ENCODE measurements at places on chromosomes 5 and 9. TPM values are rescaled to one million over a fixed set of nuclear protein-coding genes. Genes with fewer than 3 reads are reported as not detected.
A peak's percentile ranks its signal among the peaks of the same experiment; 100 is the strongest.

DNA sequence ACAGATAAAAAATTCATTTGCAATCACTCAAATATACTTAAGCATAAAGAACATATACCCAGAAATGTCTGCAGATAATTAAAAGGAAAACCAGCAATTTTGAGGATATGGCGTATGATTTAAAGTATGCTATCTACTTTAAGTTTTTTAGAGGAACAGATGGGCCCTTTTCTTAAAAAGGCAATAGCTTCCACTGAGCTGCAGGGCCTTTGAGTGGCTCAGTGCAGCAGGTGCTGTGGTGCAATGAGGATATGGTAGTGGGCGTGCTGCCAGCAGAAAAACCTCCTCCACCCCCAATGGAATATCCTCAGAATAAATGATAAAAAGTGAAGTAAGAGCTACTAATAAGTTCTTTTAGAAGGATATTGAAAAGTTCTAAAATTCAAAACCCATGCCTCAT, 814.5 kb downstream of the MTRR start:
- no peak for DNase-seq

RBM18 gene
- 28.6 TPM for total RNA-seq

DNA sequence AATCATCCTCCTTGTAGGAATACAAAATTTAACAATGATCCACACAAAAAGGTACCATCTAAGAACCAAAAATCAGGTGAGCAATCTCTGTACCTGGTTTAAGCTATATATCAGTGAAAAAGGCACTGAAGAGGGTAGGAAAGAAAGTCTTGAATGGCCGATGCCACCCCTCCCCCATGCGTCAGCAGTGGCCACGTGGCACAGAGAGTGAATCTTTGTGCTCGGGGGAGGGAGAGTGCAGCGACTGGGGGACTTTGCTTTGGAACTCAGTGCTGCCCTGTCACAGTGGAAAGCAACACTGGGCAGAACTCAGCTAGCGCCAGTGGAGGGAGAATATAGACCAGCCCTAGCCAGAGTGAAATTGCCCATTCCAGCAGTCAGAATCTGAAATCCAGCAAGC, 28.3 kb upstream of the PDE4D start:
- no peak for DNase-seq

SIT1 gene
- total RNA-seq, result not detected

DNA sequence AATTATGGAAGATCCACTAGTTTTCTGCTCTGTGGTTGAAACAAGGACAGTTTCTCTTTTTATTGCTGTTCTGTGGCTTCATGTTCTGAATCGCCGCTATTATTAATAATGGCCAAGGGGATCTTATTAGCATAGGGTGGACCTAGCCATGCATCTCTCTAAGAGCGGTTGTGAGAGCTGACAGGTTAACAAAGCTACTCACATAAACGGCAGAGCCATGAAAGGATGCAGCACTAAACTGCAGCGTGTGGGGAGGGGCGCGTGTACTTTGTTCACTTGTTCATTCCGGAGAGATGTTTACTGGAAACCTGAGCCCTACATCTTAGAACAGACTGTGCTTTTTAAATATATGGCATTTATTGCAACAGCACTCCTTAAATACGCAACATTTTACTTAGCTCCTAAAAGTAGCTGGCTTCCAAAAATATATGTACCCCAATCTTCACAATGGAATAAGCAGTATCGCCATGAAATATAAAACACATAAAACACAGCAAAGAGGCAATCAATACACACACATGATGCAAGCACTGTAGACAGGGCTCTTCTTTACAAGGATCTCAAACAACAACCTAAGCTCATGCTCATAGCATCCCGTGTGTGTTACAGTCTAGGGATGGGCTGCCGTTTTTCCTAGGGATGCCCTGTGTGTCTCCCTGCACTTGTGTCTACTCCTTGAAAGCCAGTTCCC, 424.6 kb downstream of the MED10 start:
- DNase-seq, result no peak

CER1 gene
- total RNA-seq, result 3.9 TPM

DNA sequence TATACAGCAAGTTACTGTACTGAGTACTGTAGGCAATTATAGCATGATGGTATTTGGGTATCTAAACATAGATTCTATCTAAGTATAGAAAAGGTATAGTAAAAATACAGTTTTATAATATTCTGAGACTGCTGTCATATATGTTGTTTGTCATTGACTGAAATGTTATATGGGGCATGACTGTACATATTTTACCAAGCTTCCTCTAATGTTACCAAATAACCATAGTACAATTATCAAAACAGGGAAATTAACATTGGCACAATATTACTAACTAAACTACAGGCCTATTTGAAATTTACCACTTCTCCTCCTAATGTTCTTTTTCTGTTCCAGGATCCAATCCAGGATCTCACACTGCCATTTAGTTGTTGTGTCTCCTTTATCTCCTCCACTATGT, 18.5 kb downstream of the NPR3 start:
- DNase-seq, result no peak

DNA sequence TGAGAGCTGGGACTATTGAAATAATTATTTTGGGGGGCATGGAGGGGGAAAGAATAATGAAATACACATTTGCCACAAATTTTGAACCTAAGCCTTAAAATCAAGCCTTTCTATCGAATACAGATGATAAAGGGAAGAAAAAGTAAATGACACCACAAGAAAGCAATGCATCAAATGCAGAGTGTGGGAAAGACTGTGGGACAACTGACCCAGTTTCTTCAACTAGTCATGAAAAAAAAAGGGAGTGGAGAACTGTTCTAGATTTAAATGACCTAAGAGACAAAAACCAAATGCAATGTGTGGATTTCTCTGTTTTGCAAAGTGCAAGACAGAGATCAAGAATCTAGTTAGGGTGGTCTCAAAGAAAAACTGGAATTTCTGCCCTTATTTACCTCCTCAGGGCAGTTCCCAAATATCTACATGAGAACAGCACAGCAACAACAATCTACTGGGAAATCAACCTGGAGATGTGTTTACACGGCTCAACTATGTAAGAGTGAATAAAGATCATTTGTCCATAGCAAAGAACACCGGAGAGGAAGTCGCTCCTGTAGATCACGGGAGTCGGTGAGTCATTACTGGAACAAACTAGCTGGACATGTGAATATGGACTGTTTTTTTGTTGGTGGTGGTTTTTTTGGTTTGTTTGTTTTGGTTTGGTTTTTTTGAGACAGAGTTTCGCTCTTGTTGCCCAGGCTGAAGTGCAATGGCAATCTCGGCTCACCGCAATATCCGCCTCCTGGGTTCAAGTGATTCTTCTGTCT, 145.9 kb downstream of the DROSHA start:
- DNase-seq, result no peak

DNA sequence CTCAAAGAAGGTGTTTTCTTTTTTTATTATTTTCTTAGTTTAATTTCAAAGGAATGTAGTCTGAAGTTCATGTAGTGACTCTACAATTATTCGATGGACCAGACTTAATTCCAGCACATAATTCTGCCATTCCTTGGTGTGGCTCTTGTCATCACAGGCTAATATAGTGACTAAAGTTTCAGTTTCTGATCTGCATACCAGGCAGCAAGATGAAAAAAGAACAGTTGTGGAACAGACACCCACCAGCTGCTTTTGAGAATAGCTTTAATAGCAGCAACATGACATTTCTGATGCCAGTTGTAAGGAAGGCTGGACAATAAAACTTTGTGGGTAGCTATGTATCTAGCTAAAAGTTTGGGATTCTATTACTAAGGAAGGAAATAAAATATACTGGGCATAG, 676.3 kb upstream of the GRAMD2B start:
- DNase-seq, result no peak

GRM6 gene
- 0.96 TPM for total RNA-seq

- DNase-seq, result peak; percentile 12
Observed at GRCh38 chr5:95284572-95285408, at the start of gene MCTP1. Gene MCTP1, minus strand, starts transcription at chr5:95285094.

ABO gene
- total RNA-seq, result 0.48 TPM

DNA sequence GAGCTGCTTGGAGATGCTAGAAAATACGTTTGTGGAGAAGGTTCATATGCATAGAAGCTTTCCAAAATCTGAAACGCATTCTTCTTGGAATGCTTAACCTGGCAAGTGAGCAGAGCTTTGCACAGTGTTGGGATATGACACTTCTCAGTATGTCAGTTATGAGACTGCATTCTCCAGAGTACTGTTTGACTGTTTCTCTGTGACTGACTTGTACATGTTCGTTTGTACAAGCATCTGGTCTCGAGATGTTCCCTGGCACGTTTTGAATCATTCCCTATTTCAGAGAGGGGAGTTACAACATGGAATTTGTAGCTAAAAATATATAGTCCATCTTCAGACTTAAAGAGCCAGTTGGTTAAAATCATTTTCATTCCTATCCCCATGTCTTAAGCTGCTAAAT, 272.4 kb downstream of the ARRDC3 start:
- DNase-seq, result peak; percentile 56
